ENCODE measurements at places on chromosomes 6 and 20. TPM values are rescaled to one million over a fixed set of nuclear protein-coding genes. Genes with fewer than 3 reads are reported as not detected.

Gene CST5
- not detected for total RNA-seq

Gene SOBP
- 27.7 TPM for total RNA-seq

Gene APOBEC2
- total RNA-seq, result 11.4 TPM

Gene CST9L
- not detected for total RNA-seq

Gene FOXF2
- 6.6 TPM for total RNA-seq

Gene SLC17A9
- 8.9 TPM for total RNA-seq

Gene ZSCAN31
- 21.5 TPM for total RNA-seq

Gene BMP7
- 12.1 TPM for total RNA-seq

Gene MLIP
- total RNA-seq, result 4.4 TPM

Gene GLYATL3
- not detected for total RNA-seq

Gene RSPH4A
- total RNA-seq, result 0.90 TPM

Gene PNLDC1
- total RNA-seq, result not detected

Gene GUCA1A
- total RNA-seq, result 2.5 TPM

Gene VWA7
- 0.42 TPM for total RNA-seq

Gene LRRN4
- total RNA-seq, result 0.58 TPM

Gene DCDC2
- total RNA-seq, result 4.3 TPM

Gene PHACTR1
- total RNA-seq, result 4.3 TPM

Gene PTCRA
- not detected for total RNA-seq
